ENCODE measurements at places on chromosomes 5 and 9. TPM values are rescaled to one million over a fixed set of nuclear protein-coding genes. Genes with fewer than 3 reads are reported as not detected.

DNA sequence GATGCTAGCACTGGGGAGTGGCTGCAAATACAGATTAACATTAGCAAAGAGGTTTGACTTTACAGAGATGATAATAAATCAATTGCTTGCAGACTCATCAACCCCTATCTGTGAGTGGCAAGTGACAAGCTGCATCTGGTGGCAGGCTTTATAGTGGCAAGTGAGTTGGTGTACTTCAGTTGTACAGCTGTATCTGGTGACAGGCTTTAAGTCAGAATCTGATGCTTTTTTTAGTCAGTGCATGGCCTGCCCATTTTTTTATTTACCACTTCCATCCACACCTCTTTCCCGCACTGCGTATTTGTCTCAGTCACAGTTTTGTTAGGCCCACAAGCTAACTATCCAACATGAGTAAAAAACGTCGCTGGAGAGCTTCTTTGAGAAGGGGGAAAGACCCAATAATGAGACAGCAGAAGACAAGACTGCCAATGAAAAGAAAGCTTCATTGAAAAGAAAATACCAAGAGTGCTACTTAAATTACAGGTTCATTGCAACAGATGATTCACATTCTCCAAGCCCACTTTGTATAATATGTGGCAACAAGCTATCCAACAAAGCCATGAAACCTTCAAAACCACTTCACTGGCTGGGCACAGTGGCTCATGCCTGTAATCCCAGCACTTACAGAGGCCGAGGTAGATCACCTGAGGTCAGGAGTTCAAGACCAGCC is 23.1 kb downstream of the ANP32B start:
- DNase-seq: no peak

FNIP1 gene
- polyA plus RNA-seq: 10.0 TPM

- DNase-seq: no peak
Observed at GRCh38 chr5:109929376-109929775, 239.6 kb downstream of the MAN2A1 start.

- no peak for DNase-seq
Observed at GRCh38 chr9:34125681-34126206, 754 bp downstream of the DCAF12 start.

DNA sequence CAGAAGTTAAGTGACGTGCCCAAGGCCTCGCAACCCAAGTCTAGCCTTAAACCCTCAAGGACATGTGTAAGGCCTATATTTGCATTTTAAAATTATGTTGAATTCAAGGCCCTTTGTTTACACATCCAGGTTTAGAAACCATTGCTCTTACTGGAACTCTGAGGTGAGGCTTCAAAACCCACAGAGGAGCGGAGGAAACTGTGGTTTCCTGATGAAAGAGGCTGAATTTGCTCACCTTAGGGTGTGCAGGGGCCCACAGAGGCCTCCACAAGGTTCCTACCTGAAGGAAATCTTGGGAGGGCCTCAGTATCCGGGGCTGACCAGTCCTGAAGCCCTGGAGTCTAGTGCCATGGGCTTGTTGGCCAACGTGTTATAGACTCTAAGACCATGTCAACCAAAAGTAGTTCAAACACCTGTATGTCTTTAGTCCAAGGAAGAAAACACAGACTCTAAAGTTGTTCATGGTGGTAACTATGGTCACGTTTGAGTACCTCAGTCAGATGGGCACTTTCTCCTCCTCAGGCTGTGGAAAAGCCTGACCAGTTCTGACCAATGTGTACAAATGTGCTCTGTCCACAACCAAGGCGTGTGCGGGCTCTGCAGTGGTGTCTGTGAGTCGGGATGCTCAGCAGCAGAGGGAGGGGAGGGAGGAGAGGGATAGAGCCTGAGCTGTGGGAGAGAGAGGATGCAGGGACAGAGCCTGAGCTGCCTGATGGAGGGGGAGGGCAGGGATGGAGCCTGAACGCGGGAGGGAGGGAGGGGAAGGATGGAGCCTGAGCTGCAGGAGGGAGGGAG is 124.6 kb upstream of the ERCC6L2 start:
- DNase-seq: no peak

CNTNAP3 gene
- not detected for polyA plus RNA-seq

FAM221B gene
- not detected for polyA plus RNA-seq

DNA sequence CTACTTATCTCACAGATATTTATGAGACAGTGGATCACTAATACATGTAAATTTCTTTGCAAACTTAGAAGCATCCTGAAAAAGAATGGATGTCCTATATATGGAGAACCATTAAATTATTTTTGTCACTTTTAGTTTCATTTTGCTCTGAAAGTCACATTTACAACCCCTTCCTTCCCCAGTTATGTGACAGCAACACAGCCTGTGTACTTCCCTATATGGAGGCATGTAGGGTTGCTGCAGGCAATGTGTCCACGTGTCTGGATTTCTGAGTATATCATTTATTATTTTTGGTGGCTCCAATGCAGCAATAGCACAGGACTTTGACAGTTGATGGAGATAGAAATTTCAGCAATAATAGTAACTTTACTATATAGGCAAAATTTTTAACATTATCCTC is 156.4 kb downstream of the ST8SIA4 start:
- DNase-seq: no peak

DNA sequence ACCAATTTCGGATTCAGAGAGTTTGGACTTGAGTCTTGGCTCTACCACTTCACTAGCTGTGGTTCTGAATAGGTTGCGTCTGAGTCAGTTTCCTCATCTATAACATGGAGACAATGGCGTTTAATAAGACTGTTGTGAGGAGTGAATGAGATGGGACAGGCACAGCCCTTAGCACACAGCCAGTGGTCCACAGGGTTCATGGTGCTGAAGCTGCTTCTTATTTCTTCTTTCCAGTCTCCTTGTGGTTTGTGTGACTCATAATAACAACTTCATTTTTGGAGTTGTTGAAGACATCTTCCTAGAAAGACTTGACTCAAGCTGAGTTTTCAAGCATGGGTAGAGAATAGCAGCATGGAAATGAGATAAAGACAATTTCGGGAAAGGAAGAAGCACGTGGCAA is 172.6 kb upstream of the PPP2R2B start:
- no peak for DNase-seq

DNA sequence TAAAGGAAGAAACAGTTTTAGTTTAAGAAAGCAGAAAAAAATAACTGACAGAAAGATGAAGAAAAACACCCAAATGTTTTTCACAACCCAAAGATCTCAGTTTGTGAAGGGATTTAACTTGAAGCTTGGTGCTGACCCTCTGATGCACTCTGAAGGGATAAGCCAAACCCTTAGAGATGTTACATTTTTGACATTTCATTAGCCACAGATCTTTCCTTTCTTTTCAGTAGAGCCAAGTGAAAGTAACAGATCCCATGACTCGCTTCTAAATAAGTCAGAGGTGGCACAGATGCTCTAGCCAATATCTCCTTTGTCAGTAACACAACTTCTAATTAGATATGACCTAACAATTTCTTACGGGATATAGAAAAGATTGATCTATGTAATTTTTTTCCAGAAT is 394.5 kb upstream of the EDIL3 start:
- DNase-seq: no peak

SLC36A2 gene
- polyA plus RNA-seq: not detected

GPR21 gene
- polyA plus RNA-seq: not detected

- DNase-seq: no peak
Observed at GRCh38 chr5:142239394-142240159, 85.2 kb downstream of the SPRY4 start.

Data from CD4-positive, CD25-positive, alpha-beta regulatory T cell (primary cell).